Astrocyte of the spinal cord (primary cell): ENCODE measurements at places on chromosomes 6 and 20.

DNA sequence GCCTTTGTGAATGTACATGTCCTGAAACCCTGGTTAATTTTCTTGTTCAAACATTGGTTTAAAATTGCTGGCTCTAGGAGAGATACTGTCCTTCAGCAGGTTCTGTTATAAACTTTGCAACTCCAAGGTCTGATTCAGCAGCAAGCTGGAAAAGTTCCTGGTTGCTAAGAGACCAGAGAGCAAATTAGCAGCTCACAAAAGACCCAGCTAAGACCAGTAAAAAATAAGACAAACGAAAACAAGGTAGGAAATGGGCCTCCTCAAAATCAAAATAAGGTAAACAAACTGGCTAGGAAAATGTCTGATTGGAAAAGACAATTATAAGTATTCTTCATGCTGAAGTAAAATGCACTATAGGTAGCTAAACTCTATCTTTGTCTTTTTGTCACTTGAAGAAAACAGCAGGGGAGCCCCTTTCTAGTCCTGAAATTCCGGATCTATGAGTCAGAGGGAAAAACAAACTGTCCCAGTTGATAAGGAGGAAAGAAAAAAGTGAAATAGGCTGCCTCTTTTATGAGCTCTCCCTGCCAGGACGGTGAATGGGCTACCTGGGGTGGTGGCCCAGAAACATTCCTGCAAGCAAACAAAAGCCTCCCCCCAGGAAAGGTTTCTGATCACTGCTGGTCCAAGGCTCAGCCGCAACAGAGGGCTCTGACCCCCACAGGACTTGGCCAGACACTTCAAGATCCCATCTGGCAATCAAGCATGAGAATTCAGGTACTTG lies 41.6 kb downstream of the UNC5CL start:
- DNase-seq, result peak; percentile 88

- peak; percentile 91 for DNase-seq
Measured at GRCh38 chr20:62704341-62704948, 4.2 kb upstream of the NTSR1 start.

DNA sequence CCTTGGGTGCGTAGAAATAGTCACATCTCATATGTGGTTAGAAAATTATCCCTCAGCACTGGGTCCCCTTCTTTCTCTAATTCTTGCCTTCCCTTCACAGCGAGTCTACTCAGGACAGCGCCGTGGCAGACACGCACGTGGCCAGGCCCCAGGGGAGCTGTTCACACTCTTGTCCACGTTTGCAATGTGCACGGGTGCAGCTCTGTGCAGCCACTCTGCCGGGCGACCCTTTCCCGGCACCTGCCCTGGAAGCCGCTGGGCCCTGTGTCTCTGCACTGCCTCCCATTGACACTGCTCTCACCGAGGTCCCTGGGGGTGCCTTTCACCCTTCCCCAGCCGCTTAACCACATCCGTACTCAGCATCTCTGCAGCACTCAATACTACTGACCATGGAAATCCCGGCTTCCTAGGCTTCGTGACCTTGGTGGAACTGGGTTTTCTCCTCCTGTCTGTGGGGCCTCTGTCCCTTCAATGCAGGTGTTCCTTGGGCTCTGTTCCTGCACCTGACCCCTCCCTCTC lies 104.9 kb downstream of the DACT2 start:
- no peak for DNase-seq

DNA sequence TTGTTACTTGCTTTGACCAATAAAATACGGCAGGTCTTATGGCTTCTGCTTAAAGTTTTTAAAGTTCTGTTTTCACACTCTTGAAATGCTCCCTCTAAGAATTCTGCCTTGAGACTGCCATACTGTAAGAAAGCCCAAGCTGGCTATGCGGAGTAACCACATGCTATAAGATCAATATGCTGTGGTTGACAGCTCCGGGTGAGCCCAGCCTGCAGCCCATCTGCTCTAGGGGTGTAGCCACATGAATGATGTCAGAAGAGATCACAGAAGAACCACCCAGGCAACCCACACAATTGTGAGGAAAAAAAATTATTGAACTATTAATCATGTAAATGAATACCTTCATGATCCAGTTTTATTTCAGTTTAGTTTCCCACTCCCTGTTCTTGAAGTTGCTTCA lies 26.1 kb upstream of the SH3BGRL2 start:
- peak; percentile 54 for DNase-seq
